Subcutaneous adipose tissue (tissue), 4 donors: ENCODE measurements at places on chromosomes 12 and 14. TPM values are rescaled to one million over a fixed set of nuclear protein-coding genes. Genes with fewer than 3 reads are reported as not detected.

Gene CCDC88C
- 9.5 TPM for total RNA-seq

Gene GLIPR1
- total RNA-seq: 8.9 TPM

Gene REC8
- total RNA-seq: 3.1 TPM

Gene CCDC63
- not detected for total RNA-seq

Gene FAM90A1
- total RNA-seq: not detected

Gene SLCO1C1
- total RNA-seq: 2.1 TPM

Gene SIX4
- 2.0 TPM for total RNA-seq

Gene BRMS1L
- total RNA-seq: 12.6 TPM

Gene TMEM119
- total RNA-seq: 14.3 TPM

Gene CLEC4A
- total RNA-seq: 10.4 TPM

Gene RTN1
- total RNA-seq: 63.2 TPM

Gene PLEK2
- 1.8 TPM for total RNA-seq

Gene KRT75
- total RNA-seq: not detected

Gene CD69
- total RNA-seq: not detected

Gene GALNT9
- total RNA-seq: not detected

Gene KRT2
- total RNA-seq: not detected

Gene SLC38A4
- total RNA-seq: 0.34 TPM

Gene GPR162
- total RNA-seq: 3.1 TPM

Gene EEF1AKMT3
- total RNA-seq: 14.6 TPM

Gene SELPLG
- total RNA-seq: 14.3 TPM

Gene WDHD1
- total RNA-seq: 1.8 TPM

Gene PLEKHG7
- total RNA-seq: not detected

Gene AQP6
- not detected for total RNA-seq

Gene MGST1
- 620 TPM for total RNA-seq

Gene RAD9B
- not detected for total RNA-seq

Gene COCH
- 1.9 TPM for total RNA-seq

Gene HOXC6
- 5.5 TPM for total RNA-seq

Gene ADSS1
- 7.3 TPM for total RNA-seq

Gene DIO3
- total RNA-seq: 6.4 TPM

Gene PTPN21
- total RNA-seq: 20.5 TPM

Gene PGF
- total RNA-seq: 3.2 TPM

Gene IQSEC3
- total RNA-seq: 0.66 TPM

Gene TPPP2
- total RNA-seq: not detected

Gene CD163L1
- 8.2 TPM for total RNA-seq

Gene IL26
- not detected for total RNA-seq

Gene CATSPERB
- total RNA-seq: 3.6 TPM

Gene REP15
- 3.6 TPM for total RNA-seq

Gene PCED1B
- 2.6 TPM for total RNA-seq

Gene ALG10
- 8.5 TPM for total RNA-seq

Gene MIPOL1
- 7.6 TPM for total RNA-seq

Gene CDK17
- total RNA-seq: 67.3 TPM

Gene MEG3
- total RNA-seq: 60.8 TPM

Gene GLT8D2
- total RNA-seq: 10.2 TPM

Gene SPRYD4
- 1.5 TPM for total RNA-seq

Gene TPH2
- not detected for total RNA-seq

Gene BBOF1
- 5.7 TPM for total RNA-seq

Gene BEGAIN
- 1.8 TPM for total RNA-seq

Gene HHIPL1
- total RNA-seq: 1.3 TPM

Gene FAM186B
- total RNA-seq: 0.66 TPM

Gene HOXC12
- 0.44 TPM for total RNA-seq

Gene SMIM41
- not detected for total RNA-seq

Gene ASB2
- not detected for total RNA-seq
